ENCODE measurements at places on chromosomes 4 and X.

DNA sequence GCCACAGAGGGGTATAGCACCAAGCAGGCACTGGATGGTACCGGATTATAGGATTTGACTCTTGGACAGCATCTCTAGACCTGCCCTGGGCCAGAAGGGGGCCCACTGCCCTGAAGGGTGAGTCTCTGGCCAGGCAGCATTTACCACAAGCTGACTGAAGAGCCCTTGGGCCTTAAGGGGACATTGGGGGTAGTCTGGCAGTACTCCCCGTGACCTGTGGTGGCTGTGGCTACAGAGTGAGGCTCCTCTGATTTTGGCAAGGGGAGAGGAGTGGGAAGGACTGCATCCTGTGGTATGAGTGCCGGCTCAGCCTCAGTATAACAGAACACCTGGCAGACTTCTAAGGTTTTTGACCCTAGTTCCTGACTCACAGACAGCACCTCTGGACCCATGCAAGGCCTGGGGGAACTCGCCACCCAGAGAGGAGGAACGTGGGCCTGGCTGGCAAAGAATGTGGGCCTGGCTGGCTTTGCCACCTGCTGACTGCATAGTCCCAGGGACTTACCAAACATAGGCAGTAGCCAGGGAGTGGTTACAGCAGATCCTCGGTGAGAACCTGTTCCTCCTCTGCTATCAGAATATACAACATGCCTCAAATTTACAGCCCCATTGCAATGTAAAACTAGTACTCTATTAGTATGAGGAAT lies 48.1 kb downstream of the ABCB7 start:
- ATAC-seq = no peak

- no peak for ATAC-seq
Observed at GRCh38 chrX:14694611-14695010, 165.3 kb downstream of the GLRA2 start.

DNA sequence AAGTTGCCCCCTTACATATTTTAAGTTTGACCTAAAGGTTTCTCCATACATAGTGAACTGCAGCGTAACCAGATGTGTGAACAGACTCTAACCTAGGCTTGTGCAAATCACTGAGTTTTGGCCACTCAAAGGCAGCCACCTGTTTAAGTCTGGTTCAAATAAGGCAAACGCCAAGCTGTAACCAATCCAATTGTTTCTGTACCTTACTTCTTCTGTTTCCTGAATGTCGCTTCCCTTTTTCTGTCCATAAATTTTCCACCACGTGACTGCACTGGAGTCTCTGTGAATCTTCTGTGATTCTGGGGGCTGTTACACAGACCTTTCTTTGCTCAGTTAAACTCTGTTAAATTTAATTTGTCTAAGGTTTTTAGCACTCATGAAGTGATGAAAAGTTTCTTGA lies 618.8 kb downstream of the GLUD2 start:
- no peak for ATAC-seq

DNA sequence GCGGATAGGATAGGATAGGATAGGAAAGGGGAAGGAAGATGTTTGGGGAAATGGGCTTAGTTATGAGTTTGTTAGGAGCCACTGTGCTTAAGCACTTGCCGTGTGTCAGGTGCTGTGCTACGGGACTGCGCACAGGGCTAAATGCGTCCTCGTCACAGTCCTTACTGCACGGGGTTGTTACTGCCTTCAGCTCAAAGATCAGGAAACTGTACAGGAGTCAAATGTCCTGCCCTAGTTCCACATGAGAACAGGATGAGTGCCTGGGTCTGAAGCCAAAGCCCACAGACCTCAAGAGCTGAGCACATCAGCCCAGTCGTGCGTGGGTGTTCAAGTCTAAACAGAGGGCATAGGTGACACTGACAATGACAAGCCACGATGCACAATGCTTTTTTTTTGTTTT lies 15.0 kb downstream of the ACSL1 start:
- ATAC-seq = no peak

DNA sequence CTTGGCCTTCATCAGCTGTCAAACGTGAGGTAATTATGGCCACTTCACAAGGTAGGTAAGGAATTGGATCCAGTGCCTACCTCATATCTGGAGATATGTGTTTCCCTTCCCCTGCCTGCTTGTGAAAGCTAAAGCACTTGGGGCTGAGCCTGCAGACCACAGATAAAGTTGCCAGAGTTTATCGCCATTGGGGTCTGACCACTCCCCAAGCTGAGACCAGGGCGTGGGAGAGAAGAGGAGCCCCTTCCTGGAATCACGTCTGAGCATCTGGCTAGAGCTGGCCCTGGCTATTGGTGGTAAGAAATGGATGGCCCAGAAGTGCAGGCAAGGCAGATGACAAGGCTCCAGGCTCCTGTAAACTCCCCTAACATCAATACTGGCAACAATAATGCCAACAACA lies 2.7 kb downstream of the ALAS2 start:
- ATAC-seq = no peak

DNA sequence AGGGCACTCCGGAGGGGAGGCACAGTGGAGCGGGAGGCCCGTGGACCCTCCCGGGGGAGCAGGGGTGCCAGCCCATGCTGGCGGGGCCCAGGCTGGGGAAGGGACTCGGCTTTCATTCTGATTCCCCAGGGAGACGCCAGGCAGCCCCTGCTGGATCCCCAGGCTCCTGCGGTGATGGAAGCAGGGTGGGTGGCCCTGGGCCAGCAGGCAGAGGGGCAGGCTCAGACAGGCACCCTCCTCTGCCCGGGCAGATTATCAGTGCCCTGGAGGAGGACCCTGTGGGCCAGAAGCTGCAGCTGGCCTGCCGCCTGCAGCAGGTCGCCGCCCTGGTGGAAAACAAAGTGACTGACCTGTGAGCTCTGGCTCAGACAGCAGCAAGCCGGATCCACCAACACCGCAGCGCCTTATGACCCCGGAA lies 2.1 kb upstream of the SRPK3 start:
- no peak for ATAC-seq

GRCh38 chr4:24056289-24056688 lies 166.4 kb upstream of the PPARGC1A start:
- no peak for ATAC-seq

DNA sequence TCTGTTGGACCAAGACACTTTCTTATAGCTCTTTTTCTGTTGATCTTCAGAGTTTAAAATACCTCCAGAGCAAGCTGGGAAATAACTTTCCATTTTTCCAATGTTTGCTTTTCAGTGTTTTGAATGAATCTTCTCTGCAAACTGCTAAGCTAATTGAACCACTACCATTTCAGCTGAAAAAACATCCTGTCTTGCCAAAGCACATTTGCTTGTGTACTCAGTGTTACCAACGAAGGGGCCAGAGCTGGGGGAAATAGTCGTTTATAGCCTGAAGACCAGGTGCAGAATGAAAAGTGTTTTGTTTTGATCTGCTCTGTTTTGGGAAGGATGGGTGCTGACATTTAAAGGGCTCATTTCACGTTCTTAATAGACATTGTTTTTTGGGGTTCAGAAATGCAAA lies 88.4 kb upstream of the CLNK start:
- no peak for ATAC-seq

DNA sequence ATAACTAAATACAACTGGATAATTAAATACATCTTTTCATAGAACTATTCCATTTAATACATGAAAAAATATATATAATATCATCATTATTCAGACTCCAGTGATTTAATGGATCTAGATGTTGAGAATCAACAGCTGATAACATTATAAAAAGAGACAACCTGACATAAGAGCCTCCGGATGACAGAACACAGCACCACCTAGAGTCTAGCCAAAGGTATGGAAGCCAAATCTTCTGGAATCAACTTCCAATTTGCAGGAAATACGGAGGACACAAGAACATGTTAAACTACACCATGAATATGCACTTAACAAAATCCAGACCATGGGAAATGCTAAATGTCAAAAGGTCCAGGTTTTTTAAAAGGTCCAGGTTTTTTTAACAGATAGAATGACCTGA lies 55.0 kb downstream of the LRBA start:
- no peak for ATAC-seq

GRCh38 chrX:148269513-148269912 lies 230.9 kb upstream of the AFF2 start:
- ATAC-seq = no peak

DNA sequence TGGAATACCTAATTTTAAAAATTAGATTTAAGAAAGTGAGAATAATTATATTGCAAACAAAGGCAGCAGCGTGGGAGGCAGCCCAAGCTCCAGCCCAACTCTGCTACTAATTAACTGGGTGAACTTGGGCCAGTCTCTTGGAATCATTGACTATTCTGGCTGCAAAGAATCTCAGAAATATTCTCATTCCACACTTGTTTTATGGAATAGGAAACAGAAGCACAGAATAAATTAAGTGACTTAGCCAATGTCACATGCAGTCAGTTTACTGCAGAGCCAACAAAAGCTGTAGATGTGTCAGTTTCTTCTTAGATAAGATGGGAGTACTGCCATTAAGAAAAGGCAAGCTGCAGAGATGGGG lies 132.6 kb upstream of the FAM9B start:
- no peak for ATAC-seq

DNA sequence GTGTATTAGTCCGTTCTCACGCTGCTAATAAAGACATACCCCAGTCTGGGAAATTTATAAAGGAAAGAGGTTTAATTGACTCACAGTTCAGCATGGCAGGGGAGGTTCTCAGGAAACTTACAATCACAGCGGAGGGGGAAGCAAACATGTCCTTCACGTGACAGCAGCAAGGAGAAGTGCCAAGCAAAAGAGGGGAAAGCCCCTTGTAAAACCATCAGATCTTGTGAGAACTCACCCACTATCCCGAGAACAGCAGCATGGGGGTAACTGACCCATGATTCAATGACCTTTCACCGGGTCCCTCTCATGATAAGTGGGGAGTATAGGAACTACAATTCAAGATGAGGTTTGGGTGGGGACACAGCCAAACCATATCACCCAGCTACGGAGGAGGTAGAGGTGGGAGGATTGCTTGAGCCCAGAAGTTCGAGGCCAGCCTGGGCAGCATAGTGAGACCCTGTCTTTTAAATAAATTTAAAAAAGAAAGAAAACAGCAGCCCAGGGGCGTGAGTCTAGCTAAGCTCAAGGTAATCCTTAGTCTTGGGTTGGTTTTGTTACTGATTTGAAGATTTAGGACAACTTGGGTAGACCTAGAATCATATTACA lies 46.4 kb upstream of the TMEM131L start:
- peak; percentile 27 for ATAC-seq

DNA sequence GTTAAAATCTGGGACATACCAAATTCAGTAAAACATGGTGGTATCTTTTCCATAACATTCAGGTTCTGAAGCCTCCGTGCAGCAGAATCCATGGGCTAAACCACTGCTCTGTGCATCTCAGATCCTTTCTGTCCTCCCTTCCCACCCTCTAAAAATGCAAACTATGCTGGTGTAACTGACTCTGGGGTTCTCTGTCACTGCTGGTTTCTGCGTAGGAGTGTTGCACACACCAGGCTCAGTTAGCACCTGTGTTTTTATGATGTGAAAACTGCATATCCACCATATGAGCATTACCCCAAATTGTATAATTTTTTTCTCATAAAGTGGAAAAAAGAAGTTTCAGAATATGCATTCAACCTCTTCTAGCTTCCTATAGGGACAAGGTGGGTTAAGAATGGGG lies 22.4 kb upstream of the IL21 start:
- ATAC-seq = no peak

DNA sequence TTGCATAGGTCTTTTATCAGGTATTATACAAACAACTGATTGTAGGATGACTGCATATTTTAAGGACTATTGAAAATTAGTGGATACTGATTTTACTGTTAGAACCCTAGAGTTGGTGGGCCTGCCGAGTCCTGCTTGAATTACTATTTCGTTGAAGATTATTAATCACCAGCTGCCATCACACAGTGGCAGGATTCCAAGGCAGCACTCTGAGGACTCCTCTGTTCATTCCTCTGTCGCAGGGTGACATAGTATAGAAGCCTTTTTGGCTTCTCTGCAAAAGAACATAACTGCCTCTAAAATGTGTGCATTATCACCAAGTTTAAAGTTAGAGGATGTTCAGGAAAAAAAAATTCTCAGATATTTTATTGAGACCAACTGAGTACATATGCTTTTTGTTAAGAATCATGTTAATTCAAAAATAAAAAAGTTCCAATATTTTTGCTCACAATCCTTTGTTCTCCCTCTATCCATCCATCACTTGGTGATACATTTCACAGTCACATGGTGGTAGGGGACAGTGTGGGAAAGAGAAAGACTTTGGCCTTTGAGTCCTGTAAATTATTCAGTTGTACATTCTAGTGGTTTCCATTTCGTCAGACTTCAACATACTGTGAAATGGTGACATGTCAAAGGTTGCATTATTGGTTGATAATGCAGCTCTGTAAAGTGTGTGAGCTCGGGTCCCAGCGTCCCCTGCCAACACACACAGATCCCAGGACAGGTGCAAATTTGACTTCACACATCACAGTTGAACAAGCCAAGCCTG lies 332.5 kb downstream of the GRID2 start:
- no peak for ATAC-seq

DNA sequence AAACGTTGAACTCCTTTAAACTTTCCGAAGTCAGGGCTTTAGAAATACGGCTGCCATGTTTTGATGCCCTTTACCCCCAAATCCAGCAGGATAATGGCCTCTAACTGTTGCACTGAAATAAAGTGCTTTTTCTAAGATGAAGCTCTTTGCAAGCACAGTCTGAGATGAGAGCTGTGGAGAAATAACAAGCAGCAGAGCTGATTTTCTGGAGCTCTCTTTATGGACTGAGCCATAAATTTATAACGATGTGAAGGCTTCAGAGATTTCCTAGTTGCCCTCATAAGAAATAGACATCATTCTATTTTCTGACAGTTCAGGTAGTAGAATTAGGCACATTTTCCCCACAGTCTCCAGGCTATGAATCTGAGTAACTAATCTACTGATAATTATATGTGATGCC lies 567.3 kb downstream of the PDHA2 start:
- no peak for ATAC-seq

- no peak for ATAC-seq
Observed at GRCh38 chr4:40340030-40340429, 4.9 kb downstream of the CHRNA9 start.

GRCh38 chrX:39814391-39814790 lies 283.4 kb downstream of the BCOR start:
- no peak for ATAC-seq

DNA sequence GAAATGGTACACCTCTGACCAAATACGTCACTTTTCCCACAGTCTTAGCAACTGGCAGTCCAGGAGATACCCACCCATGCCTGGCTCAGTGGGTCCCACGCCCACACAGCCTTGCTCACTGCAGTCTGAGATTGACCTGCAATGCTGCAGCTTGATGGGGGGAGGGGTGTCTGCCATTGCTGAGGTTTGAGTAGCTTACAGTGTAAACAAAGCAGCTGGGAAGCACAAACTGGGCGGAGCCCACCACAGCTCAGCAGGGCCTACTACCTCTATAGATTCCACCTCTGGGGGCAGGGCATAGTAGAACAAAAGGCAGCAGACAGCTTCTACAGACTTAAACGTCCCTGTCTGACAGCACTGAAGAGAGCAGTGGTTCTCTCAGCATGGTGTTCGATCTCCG lies 52.7 kb downstream of the AMER1 start:
- ATAC-seq = no peak
